Activated T-cell treated with anti-CD3 and anti-CD28 coated beads for 24 hours (primary cell): ENCODE measurements at places on chromosomes 4 and X.

GRCh38 chrX:120456973-120457372, 12.1 kb downstream of the LAMP2 start:
- DNase-seq, result no peak

DNA sequence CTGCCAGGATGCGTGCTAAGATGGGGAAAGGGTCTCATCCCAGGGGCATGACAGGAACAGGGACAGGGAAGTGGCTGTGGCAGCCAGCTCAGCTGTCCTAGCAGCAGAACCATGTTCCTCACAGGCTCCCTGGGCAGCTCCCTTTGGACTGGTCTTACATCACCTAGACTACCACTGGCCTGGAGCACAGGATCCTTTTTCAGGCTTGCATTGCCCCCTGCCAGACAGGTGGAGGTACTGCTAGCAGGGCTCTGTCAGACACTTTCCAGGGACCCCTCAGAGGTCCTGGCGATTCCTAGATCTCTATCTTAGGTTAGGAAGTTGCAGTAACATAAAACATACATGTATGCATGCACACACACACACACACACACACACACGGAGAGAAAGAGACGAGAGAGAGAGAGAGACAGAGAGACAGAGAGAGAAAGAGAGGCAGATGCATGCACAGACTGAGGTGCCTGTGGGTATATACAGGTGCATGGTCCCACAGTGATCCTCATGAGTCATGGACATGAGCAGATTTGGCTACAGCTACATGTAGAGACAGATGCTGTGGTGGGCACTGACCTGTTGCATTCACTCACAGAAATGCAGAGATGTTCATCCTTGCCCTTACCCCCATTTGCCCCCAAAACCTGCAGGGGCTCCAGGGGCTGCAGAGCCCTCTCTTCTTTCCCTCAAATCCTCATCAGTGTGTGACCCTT, 63.6 kb downstream of the STARD8 start:
- DNase-seq, result no peak

GRCh38 chrX:138939038-138939437, 227.5 kb upstream of the FGF13 start:
- DNase-seq, result no peak

DNA sequence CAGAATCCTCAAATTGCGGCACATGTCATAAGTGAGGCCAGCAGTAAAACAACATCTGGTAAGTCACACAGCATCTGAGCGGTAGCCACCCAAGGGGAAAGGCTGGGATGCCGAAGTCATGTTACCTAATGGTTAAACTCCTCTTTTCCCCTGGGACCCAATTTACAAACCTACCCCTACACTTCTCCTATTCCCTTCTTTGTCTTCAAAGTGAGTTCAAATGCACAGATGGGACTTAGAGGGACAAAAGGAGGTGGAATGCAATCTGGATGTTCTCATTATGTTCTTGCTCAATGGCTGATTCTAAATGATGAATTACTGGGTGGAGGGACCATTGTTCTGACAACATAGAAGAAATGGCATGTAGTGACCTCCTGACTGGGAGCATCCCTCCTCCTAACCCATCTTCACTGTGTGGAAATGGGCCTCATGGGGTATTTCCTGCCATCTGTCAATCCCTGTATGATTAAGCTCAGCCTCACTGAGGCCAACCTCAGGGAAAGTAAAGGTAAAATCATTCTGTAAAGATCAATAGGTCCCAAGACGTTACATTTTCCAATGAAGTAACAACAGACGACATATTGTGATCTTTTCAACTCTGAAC, 8.5 kb downstream of the CD40LG start:
- no peak for DNase-seq

DNA sequence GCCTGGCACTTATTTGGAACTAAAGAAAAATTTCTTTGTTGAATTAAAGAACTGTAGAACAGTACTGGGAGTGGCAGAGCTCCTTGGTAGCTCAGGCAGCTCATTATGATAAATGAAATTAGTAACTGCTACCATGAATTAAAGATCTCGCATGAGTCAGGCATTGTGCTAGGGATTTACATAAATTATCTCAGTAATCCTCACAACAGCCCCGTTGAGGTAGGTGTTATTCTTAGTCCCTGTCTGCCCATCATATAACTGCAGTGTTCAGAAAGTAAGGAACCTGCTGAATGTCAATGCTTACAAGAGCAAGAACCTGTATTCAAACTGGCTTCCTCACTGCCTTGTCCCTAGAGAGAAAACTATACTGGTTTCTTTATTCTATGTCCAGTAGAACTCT, 108.3 kb downstream of the NLGN4X start:
- DNase-seq, result no peak

- no peak for DNase-seq
Observed at GRCh38 chrX:108203540-108203939, 112.0 kb downstream of the ATG4A start.

DNA sequence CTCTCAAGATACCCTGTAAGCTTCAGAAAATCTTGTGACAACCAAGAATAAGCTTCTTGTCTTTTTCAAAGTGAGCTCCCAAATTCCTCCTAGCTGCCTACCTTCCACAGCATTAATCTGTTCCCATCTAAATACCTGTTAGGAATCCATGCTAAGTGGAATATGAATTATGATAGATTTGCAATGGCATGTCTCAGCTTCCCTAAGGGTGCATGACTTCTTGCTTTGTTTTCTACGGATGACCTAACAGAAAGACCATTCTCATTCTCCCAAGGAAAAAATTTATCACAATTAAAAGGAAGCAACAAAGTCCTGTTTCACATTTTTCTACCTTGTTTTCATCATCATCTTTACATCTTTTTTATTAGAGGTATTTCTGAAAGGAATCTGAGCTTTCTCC, 532.7 kb downstream of the GRXCR1 start:
- DNase-seq, result no peak

DNA sequence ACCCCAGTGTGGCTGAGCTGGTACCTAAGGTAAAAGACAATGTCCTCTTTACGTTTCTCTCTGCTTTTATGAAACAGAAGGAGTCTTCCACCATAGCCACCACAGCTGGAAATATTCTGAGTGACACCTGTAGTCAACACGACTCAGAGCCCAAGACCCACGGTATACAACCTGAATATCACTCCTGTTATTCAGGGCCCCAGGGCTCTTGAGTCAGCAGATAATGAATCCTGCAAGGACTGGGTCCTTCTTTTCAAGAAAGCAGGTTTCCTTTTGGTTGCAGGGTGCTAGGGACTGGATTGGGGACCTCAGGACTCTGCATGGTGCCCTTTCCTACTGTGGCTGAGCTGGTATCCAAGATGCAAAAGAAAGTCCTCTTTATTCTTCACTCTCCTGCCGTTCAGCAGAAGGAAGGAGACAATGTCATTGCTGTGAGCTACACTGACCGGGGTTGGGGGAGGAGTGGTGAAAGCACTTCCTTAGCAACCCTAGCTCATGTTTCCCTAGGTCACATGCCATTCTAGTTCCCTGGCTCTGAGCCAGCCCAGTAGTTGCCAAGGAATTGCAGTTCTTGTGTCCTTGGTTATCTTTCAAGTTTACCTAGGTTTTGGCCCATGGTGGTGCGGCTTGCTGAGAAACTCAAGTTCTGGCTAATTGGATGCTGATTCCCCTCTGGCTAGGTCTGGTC, 23.7 kb upstream of the UNC5C start:
- DNase-seq, result no peak

DNA sequence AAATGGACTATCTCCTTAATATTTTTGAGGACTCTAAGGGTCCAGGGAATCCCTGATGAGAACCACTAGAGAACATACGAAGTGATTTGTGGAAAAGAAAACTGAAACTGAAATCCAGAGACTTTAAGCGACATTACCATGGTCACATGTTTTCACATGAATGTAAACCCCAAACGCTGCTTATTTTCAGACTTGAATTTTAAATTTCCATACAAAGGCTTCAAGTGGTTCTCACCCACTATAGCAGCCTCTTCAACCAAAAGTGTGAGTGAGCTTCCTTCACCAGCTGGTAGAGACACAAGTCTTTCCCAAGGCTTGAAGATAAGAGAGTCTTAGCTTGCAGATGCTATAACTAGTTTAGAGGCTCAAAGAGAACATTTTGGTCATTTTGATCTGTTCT, 232.7 kb downstream of the MGST2 start:
- no peak for DNase-seq

DNA sequence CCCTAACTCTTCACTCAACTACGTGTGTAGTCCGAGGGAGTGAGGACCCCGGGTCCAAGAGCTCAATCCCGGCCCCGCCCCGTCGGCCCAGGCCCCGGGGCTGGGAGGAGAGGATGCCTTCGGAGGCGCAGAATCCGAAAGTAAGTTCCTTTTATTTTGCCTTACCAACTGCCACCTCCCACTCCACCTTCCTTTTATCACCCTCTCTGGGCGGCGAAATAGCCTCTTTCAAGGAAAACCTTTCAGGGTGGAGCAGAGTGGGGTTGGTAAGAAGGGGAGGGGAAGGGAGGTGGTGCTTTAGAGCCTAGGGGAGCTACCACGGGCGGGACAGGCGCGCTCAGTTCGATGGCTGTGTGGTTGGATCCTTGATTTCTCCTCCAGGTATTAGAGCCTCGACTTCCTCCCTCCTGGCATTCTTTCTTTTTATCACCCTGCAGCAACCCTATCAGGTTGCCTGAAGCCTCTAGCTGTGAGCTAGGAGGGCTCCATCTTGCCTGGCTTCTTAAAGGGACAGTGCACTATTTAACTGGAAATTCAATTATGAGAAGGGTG, 191.2 kb downstream of the RRAGB start:
- DNase-seq, result no peak

- no peak for DNase-seq
Observed at GRCh38 chr4:184845367-184846021, 19.7 kb upstream of the ACSL1 start.

DNA sequence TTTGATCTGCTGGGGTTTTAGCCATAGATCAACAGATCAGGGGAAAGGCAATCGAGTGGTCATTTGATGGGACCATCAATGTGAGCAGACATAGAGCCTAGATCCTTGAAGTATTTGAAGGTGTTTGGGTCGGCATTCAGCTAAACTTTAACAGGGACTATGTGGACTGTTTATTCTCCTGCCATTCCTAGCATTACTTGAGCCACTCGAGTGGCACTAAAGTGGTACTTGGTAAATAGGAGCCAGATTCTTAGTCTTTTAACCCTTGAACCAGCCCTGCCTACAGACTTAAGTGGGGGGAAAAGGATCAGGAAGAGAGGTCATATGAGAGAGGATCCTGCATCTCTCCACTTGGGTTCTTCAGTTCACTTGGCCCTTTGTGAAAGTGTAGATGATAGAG, 3.8 kb downstream of the MSN start:
- no peak for DNase-seq
